ENCODE measurements at places on chromosomes 6 and 20. TPM values are rescaled to one million over a fixed set of nuclear protein-coding genes. Genes with fewer than 3 reads are reported as not detected.

Gene GPX5
- total RNA-seq, result not detected

Gene TFAP2D
- not detected for total RNA-seq

Gene HS3ST5
- total RNA-seq, result not detected

Gene APOM
- 1.2 TPM for total RNA-seq

Gene GFRAL
- total RNA-seq, result not detected

Gene UBE2C
- 4.5 TPM for total RNA-seq

Gene RHAG
- total RNA-seq, result not detected

Gene IL17A
- not detected for total RNA-seq

Gene ECT2L
- total RNA-seq, result not detected

Gene CLPSL1
- total RNA-seq, result not detected

Gene TFAP2B
- total RNA-seq, result not detected

Gene SPEF1
- not detected for total RNA-seq

Gene RBM24
- total RNA-seq, result 1.7 TPM

Gene GGTLC1
- total RNA-seq, result not detected

Gene NKAPL
- 0.73 TPM for total RNA-seq

Gene BNIP5
- total RNA-seq, result not detected

Gene TPD52L1
- total RNA-seq, result 11.1 TPM

Gene SNRPB2
- total RNA-seq, result 26.6 TPM

Gene ADGRG6
- total RNA-seq, result 0.36 TPM

Gene MAP1LC3A
- 49.1 TPM for total RNA-seq

Gene CDH4
- 0.81 TPM for total RNA-seq

Gene HEBP2
- 60.5 TPM for total RNA-seq

Gene LHFPL5
- not detected for total RNA-seq

Gene SLC22A16
- not detected for total RNA-seq

Gene PNLDC1
- total RNA-seq, result 0.81 TPM

Gene PRICKLE4
- not detected for total RNA-seq

Gene ZFP57
- total RNA-seq, result 0.24 TPM
